ENCODE measurements at places on chromosomes 5 and 9. TPM values are rescaled to one million over a fixed set of nuclear protein-coding genes. Genes with fewer than 3 reads are reported as not detected.

- no peak overlapping the region for H3K27ac ChIP-seq
- H3K4me3 ChIP-seq: no peak overlapping the region
- no peaks in the 10 kb centered on the region for H3K36me3 ChIP-seq
- no peak for DNase-seq
These were observed 32.5 kb upstream of the RNU6ATAC start for GRCh38 chr9:134196911-134197310.

DNA sequence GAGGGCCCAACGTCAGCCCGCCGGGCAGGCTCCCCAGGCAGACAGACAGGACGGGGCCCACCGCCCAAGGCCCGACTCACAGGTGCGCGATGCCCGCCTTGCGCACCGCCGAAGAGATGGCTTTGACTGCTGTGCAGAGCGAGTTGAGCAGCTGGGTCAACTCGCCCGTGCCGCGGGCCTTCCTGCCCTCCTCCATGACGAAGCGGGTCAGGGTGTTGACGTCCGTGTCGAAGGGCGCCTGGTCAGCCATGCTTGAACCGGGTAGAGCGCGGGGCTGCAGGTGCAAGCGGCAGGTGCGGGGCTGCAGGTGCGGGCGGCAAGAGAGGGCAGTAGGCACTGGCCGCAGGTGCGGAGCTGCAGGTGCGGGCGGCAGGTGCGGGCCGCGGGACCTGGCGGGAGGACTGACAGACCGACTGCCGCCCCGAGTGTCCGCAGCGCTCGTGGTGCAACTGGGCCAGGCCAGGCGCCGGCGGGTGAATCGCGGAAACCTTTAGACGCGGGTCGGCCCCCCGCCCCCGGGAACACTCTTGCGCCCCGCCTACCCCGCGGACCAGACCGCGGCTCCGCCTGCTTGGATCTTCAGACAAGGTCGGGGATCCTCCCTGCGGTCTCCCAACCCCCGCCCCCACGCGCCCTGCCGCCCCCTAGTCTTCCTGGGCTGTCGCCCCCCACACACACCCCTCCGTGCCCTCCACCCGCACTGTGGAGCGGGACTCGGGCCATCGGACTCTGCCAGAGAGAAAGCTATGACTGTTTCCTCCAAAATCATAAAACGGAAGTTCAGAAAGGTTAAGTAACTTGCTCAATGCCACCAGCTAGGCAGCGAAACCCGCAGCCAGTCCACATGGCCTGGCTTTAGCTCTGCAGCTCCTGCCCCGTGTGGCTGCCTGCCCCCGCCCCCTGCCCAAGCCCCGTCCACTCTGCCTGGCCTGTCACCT, at the start of gene FBP1:
Gene FBP1, minus strand, starts transcription at position 458 of the 938 bp plus-strand sequence. Its CDS starts 208 bp downstream, at position 250.
- no peaks in the 10 kb centered on the region for H3K4me1 ChIP-seq
- H3K27ac ChIP-seq: peak within 1 kb of the TSS; percentile 41
- no peaks in the 10 kb centered on the region for H3K36me3 ChIP-seq

DNA sequence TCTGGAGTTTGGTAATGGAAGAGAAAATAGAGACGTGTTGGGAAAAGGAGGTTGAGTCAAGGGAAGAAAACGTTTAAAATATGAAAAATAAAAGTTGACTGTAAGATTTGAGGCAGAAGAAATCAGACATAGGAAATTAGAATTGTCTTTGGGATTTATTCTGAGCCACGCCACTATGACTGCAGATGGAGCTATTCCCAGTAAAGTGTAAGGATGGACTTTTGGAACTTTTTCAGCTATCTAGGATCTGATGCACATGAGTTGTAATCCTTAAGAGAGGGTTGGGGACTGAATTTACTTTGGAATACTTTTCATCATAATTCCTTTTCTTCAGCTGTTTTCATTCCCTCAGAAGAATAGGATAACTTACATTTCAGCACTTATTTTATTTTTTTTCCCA, 336.7 kb downstream of the FAM170A start:
- no peaks in the 10 kb centered on the region for H3K36me3 ChIP-seq
- H3K27ac ChIP-seq: no peak overlapping the region
- H3K27me3 ChIP-seq: no peaks in the 10 kb centered on the region
- H3K4me3 ChIP-seq: no peak overlapping the region
- DNase-seq: no peak
- no peaks in the 10 kb centered on the region for H3K4me1 ChIP-seq

DNA sequence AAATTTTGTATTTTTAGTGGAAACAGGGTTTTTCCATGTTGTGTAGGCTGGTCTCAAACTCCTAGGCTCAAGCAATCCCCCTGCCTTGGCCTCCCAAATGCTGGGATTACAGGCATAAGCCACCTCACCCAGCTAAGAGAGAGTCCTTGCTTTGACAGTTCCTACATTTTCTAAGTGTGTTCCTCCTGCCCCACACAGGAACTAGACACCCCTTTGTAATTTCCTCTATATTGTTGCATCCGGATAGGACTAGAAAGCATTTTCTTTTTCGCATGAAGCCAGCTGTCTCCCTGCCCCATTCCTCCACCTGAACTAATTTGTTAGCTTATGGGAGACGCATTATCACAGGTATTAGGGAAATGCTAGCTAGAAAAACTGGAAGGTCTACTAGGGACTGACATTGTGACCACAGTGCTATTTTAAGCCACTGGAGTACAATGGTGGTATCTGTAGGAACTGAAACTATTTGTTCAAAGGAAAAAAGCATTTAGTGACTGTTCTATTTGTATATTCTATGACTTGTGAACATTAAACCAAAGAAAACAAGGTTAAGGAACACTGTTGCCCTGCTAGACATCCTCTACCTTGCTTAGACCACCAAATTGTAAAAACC, 214.1 kb downstream of the SMARCA2 start:
- H3K4me1 ChIP-seq: no peaks in the 10 kb centered on the region
- H3K36me3 ChIP-seq: no peaks in the 10 kb centered on the region
- no peaks in the 10 kb centered on the region for H3K27me3 ChIP-seq
- H3K4me3 ChIP-seq: no peak overlapping the region

GRCh38 chr9:87796196-87796595, 70.3 kb downstream of the CTSL start:
- H3K27me3 ChIP-seq: no peaks in the 10 kb centered on the region
- DNase-seq: no peak
- H3K4me3 ChIP-seq: no peak overlapping the region
- H3K27ac ChIP-seq: no peak overlapping the region
- H3K36me3 ChIP-seq: no peaks in the 10 kb centered on the region
- no peaks in the 10 kb centered on the region for H3K4me1 ChIP-seq

GRCh38 chr9:114958021-114958843, 27.8 kb upstream of the TNFSF8 start:
- no peak overlapping the region for H3K4me3 ChIP-seq
- no peaks in the 10 kb centered on the region for H3K36me3 ChIP-seq
- H3K4me1 ChIP-seq: no peaks in the 10 kb centered on the region
- no peaks in the 10 kb centered on the region for H3K27me3 ChIP-seq

- H3K36me3 ChIP-seq: peaks cover 2% of the 10 kb centered on the region
- no peak overlapping the region for H3K4me3 ChIP-seq
- peak; percentile 65 for DNase-seq
- H3K27me3 ChIP-seq: no peaks in the 10 kb centered on the region
- H3K4me1 ChIP-seq: no peaks in the 10 kb centered on the region
These were observed 72.0 kb upstream of the ENTREP1 start for GRCh38 chr9:69253057-69253456.

Gene CACFD1
- 40.2 TPM for total RNA-seq

Gene RANBP17
- total RNA-seq: 19.8 TPM

Gene TTC16
- 3.4 TPM for total RNA-seq

Gene FBP1
- 19.5 TPM for total RNA-seq

Gene EDIL3
- 4.6 TPM for total RNA-seq

Gene PTPN3
- 11.0 TPM for total RNA-seq
